Fibroblast of skin of right quadriceps (primary cell): ENCODE measurements at places on chromosomes 7 and 10.

DNA sequence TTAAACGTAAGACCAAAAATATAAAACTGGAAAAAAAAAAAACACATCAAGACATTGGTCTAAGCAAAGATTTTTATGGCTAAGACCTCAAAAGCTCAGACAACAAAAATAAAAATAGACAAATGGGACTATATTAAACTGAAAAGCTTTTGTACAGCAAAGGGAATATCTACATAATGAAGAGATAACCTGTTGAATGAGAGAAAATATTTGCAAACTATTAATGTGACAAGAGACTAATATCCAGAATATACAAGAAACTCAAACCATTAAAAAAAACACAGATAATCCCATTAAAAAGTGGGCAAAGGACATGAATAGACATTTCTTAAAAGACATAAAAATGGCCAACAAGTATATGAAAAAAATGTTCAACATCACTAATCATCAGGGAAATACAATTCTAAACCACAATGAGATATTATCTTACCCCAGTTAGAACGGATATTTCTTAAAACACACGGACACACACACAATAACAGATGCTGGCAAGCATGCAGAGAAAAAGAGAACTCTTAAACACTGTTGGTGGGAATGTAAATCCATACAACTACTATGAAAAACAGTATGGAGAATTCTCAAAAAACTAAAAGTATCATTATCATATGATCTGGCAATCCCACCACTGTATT, 28.8 kb downstream of the CNOT4 start:
- no peak for DNase-seq

GRCh38 chr7:29865526-29865925, 59.2 kb downstream of the WIPF3 start:
- DNase-seq = peak; percentile 58

DNA sequence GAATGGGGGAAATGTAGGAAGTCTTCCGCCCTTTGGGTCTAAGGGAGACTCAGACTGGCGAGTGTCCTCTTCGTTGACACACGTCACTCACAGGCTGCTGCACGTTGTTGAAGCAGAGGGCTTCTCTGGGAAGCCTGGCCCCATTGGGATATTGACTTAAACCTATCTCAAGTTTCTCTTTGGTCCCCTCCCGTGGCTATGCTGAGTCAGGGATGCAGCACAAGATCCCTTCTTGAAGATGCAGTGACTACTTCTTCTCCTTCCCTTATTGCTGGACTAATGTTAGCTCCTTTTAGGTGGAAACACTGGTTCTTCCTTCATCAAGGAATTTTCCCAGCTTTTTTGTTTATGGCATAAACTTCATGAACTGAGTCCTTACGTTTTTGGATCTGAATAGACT, 89.8 kb upstream of the CCDC71L start:
- DNase-seq = no peak

DNA sequence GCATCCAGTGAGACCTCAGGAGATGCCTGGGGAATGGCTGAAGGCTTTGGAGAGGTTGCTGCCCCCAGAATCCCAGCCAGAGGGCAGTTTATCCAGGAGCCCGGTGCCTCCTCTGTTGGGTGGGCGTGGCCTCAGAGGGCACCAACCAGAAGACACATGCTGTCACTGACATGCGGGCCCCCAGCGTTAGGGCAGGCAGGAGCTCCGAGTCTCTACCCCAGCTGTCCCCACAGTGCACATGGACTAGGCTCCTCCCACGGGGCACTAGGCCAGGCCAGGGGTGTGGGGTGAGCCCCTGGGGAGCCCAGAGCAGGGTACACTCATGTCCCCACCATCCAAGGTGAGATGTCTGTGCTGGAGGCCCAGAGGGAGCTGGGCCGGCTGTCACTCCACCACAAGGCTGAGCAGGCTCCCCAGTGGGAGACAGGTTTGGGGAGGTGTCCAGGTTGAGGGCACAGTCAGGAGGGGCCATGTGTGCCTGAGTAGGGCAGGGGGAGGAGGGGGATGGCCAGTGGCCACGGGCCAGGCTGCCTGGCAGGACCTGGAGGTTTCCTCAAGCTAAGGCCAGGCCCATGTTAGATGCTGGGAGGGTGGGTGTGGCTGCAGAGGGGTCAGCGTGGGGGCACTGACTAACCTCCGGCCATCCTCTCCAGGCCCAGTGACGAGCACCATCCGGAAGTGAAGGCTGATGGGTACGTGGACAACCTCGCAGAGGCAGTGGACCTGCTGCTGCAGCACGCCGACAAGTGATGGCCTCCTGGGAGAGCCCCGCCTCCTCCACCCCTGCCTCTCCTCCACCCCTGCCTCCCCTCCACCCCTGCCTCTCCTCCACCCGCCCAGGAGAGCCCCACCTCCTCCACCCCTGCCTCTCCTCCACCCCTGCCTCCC, 131.3 kb downstream of the FAM53B start:
- no peak for DNase-seq

- no peak for DNase-seq
Measured at GRCh38 chr10:61779276-61779675, 116.5 kb downstream of the CABCOCO1 start.

- DNase-seq = peak; percentile 96
Measured at GRCh38 chr10:36494371-36494770, 631.0 kb upstream of the ANKRD30A start.
